ENCODE measurements at places on chromosomes 11 and 22. TPM values are rescaled to one million over a fixed set of nuclear protein-coding genes. Genes with fewer than 3 reads are reported as not detected.

Gene GLYAT
- not detected for total RNA-seq

Gene C11orf42
- not detected for total RNA-seq

Gene HYLS1
- 18.0 TPM for total RNA-seq

Gene PCSK7
- total RNA-seq, result 51.6 TPM

Gene TMEM41B
- total RNA-seq, result 39.1 TPM

Gene SULT4A1
- total RNA-seq, result 0.06 TPM

Gene TBX1
- 13.0 TPM for total RNA-seq

Gene DDIAS
- total RNA-seq, result 30.1 TPM

Gene C22orf31
- not detected for total RNA-seq

Gene IRAG1
- total RNA-seq, result 0.38 TPM

Gene THYN1
- 48.4 TPM for total RNA-seq

Gene GGT5
- total RNA-seq, result 28.0 TPM

Gene FXYD6
- total RNA-seq, result 0.34 TPM

Gene JAML
- total RNA-seq, result not detected

Gene SAA2
- total RNA-seq, result not detected

Gene FZD4
- 5.0 TPM for total RNA-seq

Gene OR5B21
- not detected for total RNA-seq

Gene AIFM3
- not detected for total RNA-seq

Gene ART1
- total RNA-seq, result not detected

Gene RBFOX2
- total RNA-seq, result 97.6 TPM

Gene APLNR
- total RNA-seq, result 0.11 TPM

Gene NCR3LG1
- 2.0 TPM for total RNA-seq

Gene HBG1
- total RNA-seq, result not detected

Gene RASD2
- 0.23 TPM for total RNA-seq

Gene PATE4
- not detected for total RNA-seq

Gene DLG2
- total RNA-seq, result not detected

Gene SHANK2
- total RNA-seq, result 0.51 TPM

Gene PRR33
- total RNA-seq, result not detected

Gene OR5T2
- total RNA-seq, result not detected

Gene RPS6KB2
- total RNA-seq, result 83.8 TPM

Gene APOA4
- total RNA-seq, result not detected

Gene JOSD1
- 65.0 TPM for total RNA-seq

All from LHCN-M2 (cell line).